ENCODE measurements at places on chromosomes 4 and X. TPM values are rescaled to one million over a fixed set of nuclear protein-coding genes. Genes with fewer than 3 reads are reported as not detected.

GRCh38 chrX:37993837-37994619 lies 12.3 kb upstream of the SYTL5 start:
- no peak overlapping the region for H3K4me3 ChIP-seq
- H3K36me3 ChIP-seq: no peaks in the 10 kb centered on the region
- H3K27ac ChIP-seq: peak overlapping the region; percentile 60
- no peaks in the 10 kb centered on the region for H3K27me3 ChIP-seq
- peak; percentile 72 for DNase-seq

- no peak overlapping the region for H3K27ac ChIP-seq
- DNase-seq: no peak
- no peaks in the 10 kb centered on the region for H3K4me1 ChIP-seq
- no peaks in the 10 kb centered on the region for H3K27me3 ChIP-seq
- no peak overlapping the region for H3K4me3 ChIP-seq
These were observed 65.6 kb downstream of the CDKL5 start for GRCh38 chrX:18490806-18491555.

GPR50 gene
- total RNA-seq: not detected

TAF9B gene
- total RNA-seq: 21.4 TPM

BRS3 gene
- not detected for total RNA-seq

GRCh38 chrX:69109706-69110105 lies 55.5 kb downstream of the PJA1 start:
- DNase-seq: no peak
- no peaks in the 10 kb centered on the region for H3K27me3 ChIP-seq
- peaks cover 6% of the 10 kb centered on the region for H3K4me1 ChIP-seq
- no peaks in the 10 kb centered on the region for H3K36me3 ChIP-seq
- no peak overlapping the region for H3K27ac ChIP-seq

DNA sequence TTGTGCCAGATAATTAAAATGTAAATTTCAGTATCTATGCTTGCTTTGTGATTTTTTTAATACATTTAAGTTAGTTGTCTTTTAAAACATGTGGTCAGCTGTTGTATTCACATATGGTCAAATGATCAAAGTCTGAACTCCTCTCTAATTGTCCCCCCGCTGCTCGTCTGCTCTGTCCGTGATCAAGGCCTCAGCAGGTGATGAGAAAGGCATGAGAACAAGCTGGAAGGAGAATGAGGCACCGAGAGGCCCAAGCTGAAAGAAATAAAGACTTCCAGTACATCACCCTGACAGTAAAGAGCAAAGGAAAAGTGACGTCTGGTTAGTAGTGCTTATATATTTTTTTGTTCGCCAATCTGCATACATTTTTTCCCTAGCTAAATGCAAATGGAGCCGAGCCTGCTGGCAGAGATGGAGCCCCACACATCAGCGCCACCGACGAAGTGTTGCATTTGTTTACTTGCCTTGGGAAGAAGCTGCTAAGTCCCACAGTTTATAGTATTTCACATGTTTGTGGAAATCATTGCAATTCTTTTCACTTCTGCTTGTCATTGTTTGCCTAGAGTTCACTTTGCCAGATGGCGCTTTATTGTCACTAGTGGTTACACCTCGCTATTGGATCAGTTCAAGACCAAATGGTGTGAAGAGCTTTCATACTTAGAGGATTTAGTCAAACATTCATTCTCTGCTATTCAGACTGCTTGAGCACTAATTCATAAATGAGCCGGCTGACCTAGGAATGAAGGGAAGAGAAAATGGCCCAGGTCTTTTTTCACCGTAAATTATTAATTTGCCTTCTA lies 181.5 kb downstream of the ZIC3 start:
- no peak overlapping the region for H3K4me3 ChIP-seq
- no peaks in the 10 kb centered on the region for H3K27me3 ChIP-seq
- H3K27ac ChIP-seq: no peak overlapping the region
- H3K4me1 ChIP-seq: no peaks in the 10 kb centered on the region
- no peak for DNase-seq

DNA sequence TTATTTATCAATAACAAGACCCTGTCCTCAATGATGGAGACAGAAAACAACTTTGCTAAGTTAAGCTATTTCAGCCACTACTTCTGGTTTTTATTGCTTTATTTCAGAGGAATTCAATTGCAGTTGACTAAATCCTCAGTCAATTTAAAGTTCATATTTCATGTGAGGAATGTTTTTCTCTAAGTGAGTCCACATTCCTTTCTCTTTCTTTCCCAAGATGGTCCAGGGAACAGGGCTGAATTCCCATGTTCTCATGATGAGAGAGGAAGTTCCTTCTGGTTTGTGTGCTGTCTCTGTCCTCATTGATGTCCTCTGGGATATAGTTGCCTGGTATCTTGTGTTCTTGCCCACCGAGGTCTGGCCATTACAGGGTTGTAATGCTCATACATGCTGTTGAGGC lies 117.2 kb downstream of the SLIT2 start:
- H3K4me3 ChIP-seq: no peak overlapping the region
- H3K4me1 ChIP-seq: no peaks in the 10 kb centered on the region
- no peaks in the 10 kb centered on the region for H3K36me3 ChIP-seq

- H3K36me3 ChIP-seq: no peaks in the 10 kb centered on the region
- H3K4me3 ChIP-seq: no peak overlapping the region
- no peaks in the 10 kb centered on the region for H3K27me3 ChIP-seq
These were observed 70.5 kb upstream of the IGSF1 start for GRCh38 chrX:131359611-131360010.

DNA sequence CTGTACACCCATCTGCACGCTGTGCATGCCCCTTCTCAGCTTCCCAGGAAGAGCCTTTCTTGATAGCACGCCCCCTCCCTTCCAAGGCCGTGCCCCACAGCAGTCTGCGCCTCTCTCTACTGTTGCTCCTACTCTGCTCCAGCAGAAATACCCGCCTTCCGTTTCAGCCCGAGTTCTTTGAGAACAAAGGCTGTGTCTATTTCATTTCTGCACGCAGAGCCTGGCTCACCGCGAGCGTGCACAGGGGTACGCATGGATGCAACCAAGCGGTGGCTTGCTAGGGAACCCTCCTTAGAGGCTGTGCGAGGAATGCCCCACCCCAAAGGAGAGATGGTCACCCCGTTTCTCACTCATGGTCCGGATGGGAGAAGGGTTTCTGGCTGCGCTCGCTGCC lies 485 bp downstream of the AADAT start:
- peak overlapping the region; percentile 59 for H3K4me3 ChIP-seq
- H3K36me3 ChIP-seq: no peaks in the 10 kb centered on the region
- H3K4me1 ChIP-seq: peaks cover 19% of the 10 kb centered on the region
